ENCODE measurements at places on chromosomes 12 and 14. TPM values are rescaled to one million over a fixed set of nuclear protein-coding genes. Genes with fewer than 3 reads are reported as not detected.
A peak's percentile ranks its signal among the peaks of the same experiment; 100 is the strongest.

DNA sequence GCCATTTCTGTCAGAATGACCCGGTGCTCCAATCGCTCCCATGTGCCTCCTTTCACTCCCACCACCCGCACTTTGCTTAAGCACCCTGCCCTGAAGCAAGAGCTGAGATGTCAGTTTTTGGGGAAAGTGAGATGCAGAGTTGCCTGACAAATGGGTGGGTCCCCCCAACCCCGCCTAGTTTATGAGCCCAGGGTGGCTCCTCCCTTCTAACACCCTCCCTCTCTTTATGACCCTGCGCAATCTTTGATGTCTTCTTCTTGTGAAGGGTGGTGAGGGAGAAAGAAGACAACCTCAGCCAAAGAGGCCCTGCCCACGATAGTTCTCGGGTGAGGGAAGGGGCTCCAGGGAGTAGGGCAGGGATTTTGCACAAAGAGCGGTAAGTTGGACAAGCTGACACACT lies 89.5 kb upstream of the HOXC13 start:
- H3K27me3 ChIP-seq = peaks cover 89% of the 10 kb centered on the region
- no peak overlapping the region for H3K27ac ChIP-seq
- H3K4me3 ChIP-seq = no peak overlapping the region
- no peak for DNase-seq
- H3K4me1 ChIP-seq = no peaks in the 10 kb centered on the region

- H3K4me3 ChIP-seq = no peak overlapping the region
- peaks cover 4% of the 10 kb centered on the region for H3K36me3 ChIP-seq
- DNase-seq = no peak
- H3K4me1 ChIP-seq = no peaks in the 10 kb centered on the region
- no peak overlapping the region for H3K27ac ChIP-seq
These were observed 313.8 kb downstream of the CEP128 start for GRCh38 chr14:80627745-80628144.

The MRPS35 gene
- 36.7 TPM for total RNA-seq

GRCh38 chr12:7695237-7695560 lies 376 bp downstream of the GDF3 start:
- H3K36me3 ChIP-seq = no peaks in the 10 kb centered on the region
- H3K4me1 ChIP-seq = peaks cover 6% of the 10 kb centered on the region
- no peak overlapping the region for H3K27ac ChIP-seq
- no peaks in the 10 kb centered on the region for H3K27me3 ChIP-seq
- H3K4me3 ChIP-seq = no peak overlapping the region

The TROAP gene
- 88.0 TPM for total RNA-seq

DNA sequence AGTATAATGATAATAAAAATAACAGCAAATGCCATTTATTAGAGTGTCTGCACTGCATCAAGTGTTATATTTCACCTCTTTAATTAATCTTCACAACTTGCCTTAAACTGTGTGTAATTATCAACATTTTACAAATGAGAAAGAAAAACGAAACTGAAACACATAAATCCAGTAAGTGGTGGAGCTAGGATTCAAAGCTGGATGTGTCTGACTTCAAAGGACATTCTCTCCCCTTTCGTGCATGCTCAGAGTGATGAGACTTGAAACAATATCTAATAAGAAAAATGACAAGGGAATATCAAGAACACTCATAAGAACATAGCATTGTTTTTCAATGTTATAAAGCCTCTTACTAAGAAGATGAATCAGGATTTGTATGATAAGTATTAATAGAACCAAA lies 78.8 kb downstream of the DUSP6 start:
- H3K4me1 ChIP-seq = peaks cover 1% of the 10 kb centered on the region
- no peak for DNase-seq
- H3K27ac ChIP-seq = no peak overlapping the region

The LRRC10 gene
- total RNA-seq = not detected

GRCh38 chr14:105322791-105323556 lies 8.4 kb downstream of the PACS2 start:
- DNase-seq = no peak
- H3K36me3 ChIP-seq = peaks cover 6% of the 10 kb centered on the region
- H3K27me3 ChIP-seq = no peaks in the 10 kb centered on the region
- peak overlapping the region; percentile 72 for H3K27ac ChIP-seq
- H3K4me1 ChIP-seq = peaks cover 27% of the 10 kb centered on the region

The ANO2 gene
- total RNA-seq = 1.9 TPM

The TMPRSS12 gene
- total RNA-seq = not detected

- no peaks in the 10 kb centered on the region for H3K36me3 ChIP-seq
- H3K27me3 ChIP-seq = peaks cover 15% of the 10 kb centered on the region
- H3K4me3 ChIP-seq = no peak overlapping the region
- H3K4me1 ChIP-seq = no peaks in the 10 kb centered on the region
These were observed 121.7 kb downstream of the PPM1H start for GRCh38 chr12:62813031-62813829.

The UNG gene
- 78.7 TPM for total RNA-seq

- no peaks in the 10 kb centered on the region for H3K27me3 ChIP-seq
- DNase-seq = no peak
- no peak overlapping the region for H3K4me3 ChIP-seq
- peak overlapping the region; percentile 35 for H3K27ac ChIP-seq
- peaks cover 7% of the 10 kb centered on the region for H3K4me1 ChIP-seq
These were observed 38.9 kb downstream of the SFSWAP start for GRCh38 chr12:131749618-131750315.

DNA sequence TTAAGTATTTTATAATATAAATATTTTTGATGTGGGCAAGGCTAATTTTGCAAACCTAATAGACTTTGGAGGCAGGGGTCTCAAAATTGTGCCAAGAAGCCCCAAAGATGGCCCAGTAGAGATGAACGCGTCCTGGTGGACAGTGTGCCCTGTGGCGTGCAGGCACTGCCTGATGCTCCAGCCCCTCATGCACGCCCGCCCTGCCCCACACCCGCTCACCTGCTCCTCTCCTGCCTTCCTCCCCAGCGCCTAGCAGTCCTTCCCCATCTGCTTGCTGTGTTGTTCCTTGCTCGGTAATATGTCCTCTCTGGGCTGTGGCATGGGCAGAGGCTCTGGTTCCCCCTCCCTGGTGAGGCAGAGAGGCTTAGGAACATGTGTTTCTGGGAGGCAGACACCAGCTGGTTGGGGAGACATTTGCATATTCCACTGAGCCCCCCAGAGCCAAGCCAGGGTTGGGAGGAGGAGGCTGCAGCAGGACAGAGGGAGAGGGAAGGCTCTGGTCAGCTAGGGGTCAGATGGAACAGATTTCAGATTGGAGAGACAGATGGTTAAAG lies 46.8 kb upstream of the GPATCH2L start:
- no peak for DNase-seq
- no peaks in the 10 kb centered on the region for H3K36me3 ChIP-seq
- H3K4me3 ChIP-seq = no peak overlapping the region
- H3K27ac ChIP-seq = no peak overlapping the region
- peaks cover 12% of the 10 kb centered on the region for H3K4me1 ChIP-seq

The ADGRD1 gene
- 0.73 TPM for total RNA-seq

GRCh38 chr12:122064025-122064777 lies 14.4 kb upstream of the MLXIP start:
- peaks cover 4% of the 10 kb centered on the region for H3K27me3 ChIP-seq
- peak overlapping the region; percentile 54 for H3K27ac ChIP-seq
- DNase-seq = peak; percentile 59
- H3K36me3 ChIP-seq = peaks cover 7% of the 10 kb centered on the region

GRCh38 chr14:56268673-56269072 lies 150.5 kb downstream of the PELI2 start:
- H3K36me3 ChIP-seq = no peaks in the 10 kb centered on the region
- H3K4me3 ChIP-seq = no peak overlapping the region
- no peak overlapping the region for H3K27ac ChIP-seq
- DNase-seq = no peak
- H3K27me3 ChIP-seq = no peaks in the 10 kb centered on the region

The TCL1B gene
- not detected for total RNA-seq

- peaks cover 3% of the 10 kb centered on the region for H3K4me1 ChIP-seq
- peak overlapping the region; percentile 81 for H3K4me3 ChIP-seq
- H3K27me3 ChIP-seq = peaks cover 43% of the 10 kb centered on the region
These were observed 1.3 kb upstream of the JDP2 start for GRCh38 chr14:75426332-75427125.

DNA sequence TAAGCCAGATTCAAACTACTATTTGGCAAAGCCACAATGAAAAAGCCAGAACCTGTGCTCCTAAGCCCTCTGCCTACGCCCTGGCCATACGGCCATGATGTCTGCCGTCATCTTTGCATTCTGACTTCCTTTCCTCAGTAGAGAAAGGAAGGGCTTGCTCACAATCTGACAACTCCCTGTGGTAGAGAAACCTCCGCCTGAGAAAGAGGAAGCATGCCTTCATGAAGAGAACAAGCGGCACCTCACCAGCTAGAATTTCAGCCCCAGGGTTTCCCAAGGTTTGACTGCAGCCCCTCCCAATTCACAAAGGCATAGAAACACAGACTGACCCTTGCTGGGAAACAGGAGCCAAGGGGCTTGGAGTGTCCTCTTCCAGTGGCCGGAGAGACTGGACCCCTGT lies 25.7 kb downstream of the TEP1 start:
- no peak overlapping the region for H3K27ac ChIP-seq
- no peak overlapping the region for H3K4me3 ChIP-seq
- H3K36me3 ChIP-seq = peaks cover 4% of the 10 kb centered on the region
- no peak for DNase-seq
- H3K27me3 ChIP-seq = no peaks in the 10 kb centered on the region

DNA sequence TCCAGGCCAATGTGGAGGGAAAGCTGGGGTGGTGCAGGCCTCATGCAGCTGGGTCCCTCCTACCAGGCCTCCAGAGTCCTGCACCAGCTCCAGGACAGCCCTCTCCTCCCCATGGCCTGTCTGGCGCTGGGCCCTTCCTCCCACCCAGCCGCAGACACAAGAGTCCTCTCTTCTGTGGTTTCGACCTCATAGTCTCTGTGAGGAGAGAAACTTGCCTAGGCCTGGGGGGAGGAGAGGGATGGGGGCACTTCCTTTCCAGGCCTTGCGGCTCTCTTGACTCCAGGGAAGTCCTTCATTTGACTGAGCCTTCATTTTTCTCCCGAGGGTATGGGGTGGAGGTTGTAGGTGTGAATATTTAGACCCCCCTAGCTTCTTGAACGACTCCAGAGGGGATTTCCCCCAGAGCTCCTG lies 2.3 kb downstream of the MMP14 start:
- DNase-seq = no peak
- H3K27me3 ChIP-seq = peaks cover 33% of the 10 kb centered on the region

The KRT86 gene
- not detected for total RNA-seq

DNA sequence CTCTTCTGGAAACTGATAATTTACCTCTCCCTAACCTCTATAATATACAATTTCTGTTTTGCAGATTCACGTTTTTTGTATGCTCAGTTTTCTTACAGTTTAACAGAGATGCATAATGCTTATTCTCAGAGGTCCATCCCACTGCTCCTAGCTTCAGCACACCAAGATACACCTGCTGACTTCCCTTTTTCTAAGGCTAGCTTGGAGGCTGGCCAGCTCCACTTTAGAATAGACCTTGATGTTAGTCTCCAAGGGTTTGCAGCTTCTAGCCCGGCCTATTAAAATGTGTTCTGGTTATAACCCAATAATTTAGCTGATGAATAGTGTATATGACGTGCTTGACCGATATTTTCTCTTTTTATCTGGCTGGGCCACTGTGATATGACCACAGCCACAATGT lies 261.2 kb downstream of the EGLN3 start:
- no peak for DNase-seq
- H3K27me3 ChIP-seq = no peaks in the 10 kb centered on the region
- no peak overlapping the region for H3K27ac ChIP-seq
- peaks cover 5% of the 10 kb centered on the region for H3K4me1 ChIP-seq

DNA sequence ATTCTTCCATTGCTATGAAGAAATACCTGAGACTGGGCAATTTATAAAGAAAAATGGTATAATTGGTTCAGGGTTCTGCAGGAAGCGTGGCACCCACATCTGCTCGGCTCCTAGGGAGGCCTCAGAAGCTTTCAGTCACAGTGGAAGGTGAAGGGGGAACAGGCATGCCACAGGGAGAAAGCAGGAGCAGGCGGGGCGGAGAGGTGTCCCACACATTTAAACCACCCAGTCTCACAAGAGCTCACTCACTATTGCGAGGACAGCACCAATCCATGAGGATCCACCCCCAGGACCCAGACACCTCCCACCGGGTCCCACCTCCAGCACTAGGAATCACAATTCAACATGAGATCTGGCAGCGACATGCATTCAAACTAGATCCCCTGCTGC lies 56.0 kb upstream of the C14orf180 start:
- H3K36me3 ChIP-seq = peaks cover 15% of the 10 kb centered on the region
- H3K4me1 ChIP-seq = no peaks in the 10 kb centered on the region
- H3K4me3 ChIP-seq = no peak overlapping the region
- no peak for DNase-seq
- H3K27ac ChIP-seq = no peak overlapping the region
- H3K27me3 ChIP-seq = peaks cover 8% of the 10 kb centered on the region

DNA sequence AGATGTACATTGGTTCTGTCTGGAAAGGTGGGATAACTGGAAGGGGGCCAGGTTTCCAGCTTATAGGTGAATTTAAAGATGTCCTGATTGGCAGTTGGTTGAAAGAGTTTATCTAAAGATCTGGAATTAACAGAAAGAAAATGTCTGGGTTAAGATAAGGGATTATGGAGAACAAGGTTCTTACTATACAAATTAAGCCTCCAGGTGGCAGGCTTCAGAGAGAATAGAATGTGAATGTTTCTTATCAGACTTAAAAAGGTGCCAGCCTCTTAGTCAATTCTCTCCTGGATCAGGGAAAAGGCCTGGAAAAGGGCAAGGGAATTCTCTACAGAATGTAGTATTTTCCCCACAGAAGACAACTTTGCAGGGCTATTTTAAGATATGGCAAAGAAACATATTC lies 53.1 kb downstream of the CNTN1 start:
- no peak overlapping the region for H3K4me3 ChIP-seq
- no peak for DNase-seq
- H3K27me3 ChIP-seq = no peaks in the 10 kb centered on the region

The COPZ1 gene
- 148 TPM for total RNA-seq

- H3K4me3 ChIP-seq = no peak overlapping the region
- H3K27ac ChIP-seq = no peak overlapping the region
- H3K4me1 ChIP-seq = peaks cover 5% of the 10 kb centered on the region
- no peaks in the 10 kb centered on the region for H3K36me3 ChIP-seq
These were observed 170.5 kb downstream of the NDUFA12 start for GRCh38 chr12:94832780-94833681.

The CLEC4D gene
- total RNA-seq = not detected

DNA sequence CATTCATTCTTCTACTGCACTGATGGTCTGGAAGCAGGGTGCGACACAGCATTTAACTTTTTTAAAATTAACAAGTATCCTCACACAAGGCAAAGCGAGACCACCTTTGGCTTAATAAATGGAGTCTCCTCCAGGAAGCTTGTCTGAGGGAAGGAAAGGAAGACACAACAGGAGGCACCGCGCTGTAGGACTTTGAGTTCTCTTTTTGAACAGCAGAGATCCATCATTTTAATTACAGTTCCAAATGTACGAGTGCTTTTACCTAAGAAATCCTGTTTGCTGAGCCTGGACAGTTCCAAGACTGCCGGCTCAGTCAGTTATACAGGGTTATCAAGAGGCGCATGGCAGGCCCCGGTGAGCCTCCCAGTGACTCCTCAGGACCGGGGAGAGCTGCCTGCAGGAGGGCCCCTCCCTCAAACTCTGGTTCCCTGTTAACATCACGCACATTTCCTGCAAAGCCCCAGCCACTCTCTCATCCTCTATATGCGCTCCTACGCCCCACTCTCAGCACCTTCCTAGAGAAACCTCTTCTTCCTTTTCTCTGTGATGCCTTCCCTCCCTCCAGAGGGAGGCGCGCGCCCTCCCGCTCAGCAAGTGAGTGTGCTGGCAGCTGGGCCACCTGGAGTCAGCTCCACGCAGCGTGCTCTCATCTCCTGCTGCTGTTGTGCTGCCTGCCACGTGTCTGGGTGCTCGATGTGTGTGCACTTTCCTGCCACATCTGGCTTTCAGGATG lies 46.1 kb downstream of the STX2 start:
- H3K36me3 ChIP-seq = peaks cover 7% of the 10 kb centered on the region
- no peak for DNase-seq
- H3K27me3 ChIP-seq = no peaks in the 10 kb centered on the region
- peak overlapping the region; percentile 48 for H3K27ac ChIP-seq
